AG08396 (cell line): ENCODE measurements at places on chromosomes 7 and 10.

DNA sequence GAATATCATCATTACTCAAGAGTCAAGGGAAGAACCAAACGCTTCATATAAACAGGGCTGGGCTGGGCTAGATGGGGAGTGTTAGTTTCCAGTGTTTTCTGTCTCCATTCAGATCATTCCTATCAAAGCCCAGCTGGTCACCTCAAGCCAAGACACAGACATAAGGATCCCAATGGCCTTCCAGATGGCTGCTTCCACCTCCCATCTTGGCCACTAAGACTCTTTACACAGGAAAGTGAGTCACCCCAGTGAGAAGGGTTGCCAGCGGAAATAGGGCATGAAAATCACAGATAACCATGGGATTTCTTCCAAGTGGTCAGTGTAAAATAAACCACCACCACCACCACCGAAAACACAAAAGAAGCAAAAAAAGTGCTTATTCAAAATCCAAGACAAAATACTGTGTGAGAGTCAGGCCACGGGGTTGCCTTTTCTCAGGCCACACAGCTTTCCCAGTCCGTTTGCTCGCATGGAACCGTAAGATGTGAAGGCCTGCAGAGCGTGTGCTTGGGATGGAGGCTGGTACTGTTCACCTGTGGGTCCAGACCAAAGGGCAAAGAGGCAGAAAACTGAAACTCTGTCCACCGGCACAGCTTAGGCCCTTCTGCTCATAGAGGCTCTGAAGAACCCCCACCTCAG lies 5.6 kb downstream of the PRSS2 start:
- DNase-seq = no peak

GRCh38 chr10:58554316-58554715 lies 41.6 kb downstream of the BICC1 start:
- DNase-seq = no peak

GRCh38 chr7:133873631-133874030 lies 253.5 kb upstream of the LRGUK start:
- DNase-seq = no peak

DNA sequence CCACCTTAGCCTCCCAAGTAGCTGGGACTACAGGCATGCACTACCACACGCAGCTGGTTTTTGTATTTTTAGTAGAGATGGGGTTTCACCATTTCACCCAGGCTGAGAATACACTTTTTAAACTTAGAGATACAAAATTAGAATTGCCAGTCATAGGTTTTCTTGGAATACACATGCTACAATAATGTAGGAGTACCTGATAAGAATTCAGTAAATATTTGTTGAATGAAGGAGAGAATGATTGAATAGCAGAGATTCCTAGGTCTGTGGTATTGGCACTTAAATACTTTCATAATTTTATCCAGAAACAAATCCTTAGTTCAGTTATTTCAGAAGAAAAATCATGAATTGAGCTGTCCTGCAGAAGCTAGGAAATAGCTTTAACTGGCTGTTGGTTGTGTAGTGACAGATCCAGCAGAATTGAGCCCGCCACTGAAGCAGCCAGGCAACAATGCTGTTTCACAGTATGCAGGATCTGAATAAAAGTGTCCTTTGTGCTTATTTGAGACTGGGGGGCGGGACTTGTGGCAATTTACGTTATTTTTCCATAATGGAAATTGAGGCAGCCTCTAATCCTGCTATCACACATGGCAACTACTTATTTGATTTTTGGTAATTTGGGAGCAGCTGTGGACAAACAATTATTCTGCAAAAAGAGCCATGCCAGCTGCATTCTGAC lies 31.5 kb downstream of the NRF1 start:
- DNase-seq = no peak

DNA sequence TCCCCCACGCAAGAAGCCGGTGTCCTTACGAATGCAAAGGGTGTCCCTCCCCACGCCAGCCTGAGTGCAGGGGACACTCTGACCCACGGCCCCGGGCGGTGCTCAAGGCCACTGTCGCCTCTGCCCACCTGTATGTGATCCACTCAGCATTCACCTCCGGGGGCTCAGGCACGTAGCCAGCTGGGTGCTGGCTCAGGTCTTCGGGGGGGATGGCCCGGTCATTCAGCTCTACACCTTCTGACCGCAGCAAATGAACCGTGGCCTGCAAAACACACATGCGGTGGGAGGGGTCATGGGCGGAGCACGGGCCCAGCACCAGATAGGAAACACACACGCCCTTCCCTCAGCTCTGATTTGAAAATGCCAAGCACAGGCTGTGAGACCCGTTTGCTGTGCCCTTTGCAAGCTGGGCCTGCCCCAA lies 25.9 kb downstream of the CFAP46 start:
- no peak for DNase-seq

DNA sequence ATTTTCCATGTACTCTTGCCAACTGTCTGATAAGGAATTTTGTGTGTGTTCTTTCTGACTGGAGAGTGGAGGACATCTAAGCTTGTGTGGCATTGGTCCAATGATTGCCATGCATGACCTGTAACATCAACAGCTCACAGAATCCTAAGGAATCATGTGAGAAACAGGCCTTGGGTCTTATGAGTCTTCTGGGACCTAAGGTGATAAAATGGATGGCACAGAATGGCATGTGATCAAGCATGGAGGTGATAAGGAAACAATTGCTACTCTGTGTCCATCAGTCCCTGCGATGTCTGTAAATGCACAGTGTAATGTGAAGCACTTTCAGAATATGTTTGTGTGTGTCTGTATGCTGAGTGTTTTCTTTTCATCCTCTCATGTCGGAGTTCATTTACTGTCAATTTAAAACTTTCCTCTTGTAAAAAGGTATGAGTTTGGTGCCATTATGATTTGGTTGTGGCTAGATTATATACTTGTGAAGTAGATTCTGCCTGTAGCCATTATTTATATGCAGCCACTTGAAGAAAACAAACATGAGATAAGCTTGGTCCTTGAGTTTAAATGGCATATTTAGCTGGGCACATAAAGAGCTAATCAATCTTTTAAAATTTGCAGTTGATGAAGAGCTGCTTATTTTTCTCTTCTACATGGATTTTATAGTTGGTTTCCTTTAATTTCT lies 127.5 kb downstream of the VPS50 start:
- DNase-seq = no peak

DNA sequence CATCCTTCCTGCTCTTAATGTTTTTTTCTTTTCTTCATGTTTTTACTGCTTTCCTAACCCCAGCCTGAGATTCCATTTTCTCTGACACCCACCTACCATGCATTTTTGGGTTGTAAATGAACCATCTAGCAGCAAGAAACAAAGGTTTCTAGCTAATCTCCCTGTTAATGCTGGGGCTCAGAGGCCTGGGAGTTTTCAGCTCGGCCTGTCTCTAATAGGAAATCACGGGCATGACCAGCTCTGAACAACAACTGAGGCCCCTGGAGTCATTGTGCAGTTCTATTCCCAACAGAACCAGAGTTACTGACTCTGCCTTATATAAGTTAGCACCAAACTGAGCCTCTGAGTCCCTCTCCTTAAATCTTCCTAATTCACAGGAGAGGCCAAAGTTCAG lies 134.8 kb downstream of the CFAP58 start:
- no peak for DNase-seq

- DNase-seq = no peak
Measured at GRCh38 chr7:150516956-150517745, 2.5 kb downstream of the GIMAP7 start.

GRCh38 chr10:20494474-20494873 lies 402.6 kb downstream of the NEBL start:
- DNase-seq = no peak

GRCh38 chr7:139682136-139683013 lies 95.4 kb downstream of the HIPK2 start:
- DNase-seq = peak; percentile 64

DNA sequence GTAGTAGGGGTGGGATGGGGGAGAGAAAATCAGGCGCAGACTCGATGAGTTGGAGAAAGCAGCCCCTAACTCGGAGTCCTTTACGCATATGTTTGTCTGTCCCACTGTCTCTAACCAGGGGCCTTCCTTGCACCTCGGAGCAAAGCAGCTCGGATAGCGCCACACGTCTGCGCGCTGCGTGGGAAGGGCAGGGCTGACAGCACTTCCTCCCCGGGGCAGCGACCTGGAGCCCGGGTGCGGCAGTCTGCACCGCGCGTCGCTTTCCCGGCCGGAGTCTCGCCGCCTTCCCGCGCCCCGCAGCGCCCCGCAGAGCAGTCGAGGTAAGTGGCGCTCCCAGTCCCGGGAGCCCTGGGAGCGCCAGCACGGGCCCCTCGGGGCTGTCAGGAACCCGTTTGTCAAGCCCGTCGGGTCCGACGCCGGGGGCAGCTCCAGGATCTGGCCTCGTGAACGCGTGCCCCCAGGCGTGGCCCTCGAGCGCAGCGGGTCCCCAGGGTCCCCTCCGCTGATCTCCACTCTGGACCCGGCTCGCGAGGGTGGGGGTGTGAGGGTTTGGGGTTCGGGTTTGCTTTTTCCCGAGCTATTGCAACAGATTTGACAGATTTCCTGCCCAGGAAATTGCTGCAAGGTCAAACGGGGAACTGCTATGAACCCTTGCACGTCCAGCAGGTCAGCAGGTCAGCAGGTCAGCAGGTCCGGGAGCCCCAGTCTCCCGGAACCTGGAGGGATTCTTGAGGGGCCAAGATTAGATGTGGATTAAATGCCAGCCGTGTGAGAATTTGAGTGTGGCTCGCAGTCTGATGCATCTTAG lies 597 bp downstream of the APBB1IP start:
- no peak for DNase-seq

- no peak for DNase-seq
Measured at GRCh38 chr10:7662522-7662921, 4.2 kb downstream of the ITIH5 start.

GRCh38 chr10:34538281-34538829 lies 276.7 kb downstream of the PARD3 start:
- DNase-seq = no peak

GRCh38 chr10:13193637-13194036 lies 32.3 kb downstream of the MCM10 start:
- no peak for DNase-seq

DNA sequence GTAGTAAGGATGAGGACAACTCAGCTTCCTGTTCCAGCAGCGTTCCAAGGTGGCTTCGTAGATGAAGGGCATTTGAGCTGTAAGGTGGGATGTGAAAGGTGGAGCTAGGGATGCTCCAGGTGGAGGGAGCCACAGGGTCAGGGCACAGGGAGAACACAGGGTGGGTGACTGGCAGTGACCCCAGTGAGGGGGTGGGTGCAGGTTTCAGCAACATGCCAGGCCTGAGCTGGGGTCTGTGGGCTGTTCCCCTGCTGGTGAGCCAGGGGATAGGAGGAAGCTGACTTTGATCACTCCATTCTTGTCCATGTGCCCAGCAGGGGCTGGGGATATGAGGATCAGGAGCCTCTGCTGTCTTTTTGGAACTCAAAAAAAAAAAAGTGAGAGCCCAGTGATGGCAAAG lies 33.2 kb downstream of the CDH23 start:
- DNase-seq = no peak

DNA sequence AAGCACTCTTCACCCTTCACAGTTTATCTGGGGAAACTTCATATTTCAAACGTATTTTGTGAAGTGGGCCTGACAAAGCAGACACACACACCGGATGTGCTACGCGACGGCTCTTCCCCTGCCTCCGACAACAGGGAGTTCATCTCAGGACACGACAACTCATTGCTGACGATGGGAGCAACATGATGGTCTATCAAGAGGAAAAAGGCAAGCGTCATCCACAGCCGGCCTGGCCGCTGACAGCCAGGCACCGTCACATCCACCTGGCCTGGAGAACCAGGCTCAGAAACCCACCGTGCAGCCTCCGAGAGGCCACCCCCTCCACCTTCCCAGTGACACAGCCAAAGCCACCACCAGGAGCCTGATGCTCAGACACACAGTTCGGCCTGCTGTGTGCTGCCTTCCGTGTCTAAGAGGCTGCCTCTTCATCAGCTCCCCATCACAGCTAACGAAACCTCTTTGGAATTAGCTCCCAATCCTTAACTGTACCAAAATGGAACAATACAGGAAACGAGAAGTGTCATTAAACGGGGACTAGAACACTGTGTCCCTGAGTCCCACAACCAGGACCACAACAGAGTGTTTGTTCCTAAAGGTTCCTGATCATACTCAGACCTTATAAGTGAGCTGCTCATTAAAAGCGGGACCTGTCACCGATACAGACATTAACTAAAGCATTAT lies 76.7 kb downstream of the SFMBT2 start:
- no peak for DNase-seq

DNA sequence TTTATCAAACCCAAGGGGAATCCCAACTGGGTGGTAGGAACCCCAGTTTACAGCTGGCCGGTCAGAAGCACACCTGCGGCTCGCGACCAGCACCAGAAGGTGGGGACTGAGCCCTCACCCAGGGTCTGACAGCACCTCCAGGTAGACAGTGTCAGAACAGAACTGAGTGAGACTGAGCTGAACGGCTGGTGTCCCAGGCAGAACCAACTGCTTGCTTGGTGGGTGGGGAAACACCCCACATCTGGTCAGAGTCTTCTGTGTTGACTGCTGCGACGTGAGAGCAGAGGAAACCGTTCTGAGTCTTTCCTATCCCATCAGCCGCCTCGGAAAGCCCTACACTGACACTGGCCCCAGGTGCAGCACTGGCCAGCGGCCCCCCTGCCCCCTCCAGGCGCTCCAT lies 160.7 kb downstream of the MAD1L1 start:
- DNase-seq = no peak

DNA sequence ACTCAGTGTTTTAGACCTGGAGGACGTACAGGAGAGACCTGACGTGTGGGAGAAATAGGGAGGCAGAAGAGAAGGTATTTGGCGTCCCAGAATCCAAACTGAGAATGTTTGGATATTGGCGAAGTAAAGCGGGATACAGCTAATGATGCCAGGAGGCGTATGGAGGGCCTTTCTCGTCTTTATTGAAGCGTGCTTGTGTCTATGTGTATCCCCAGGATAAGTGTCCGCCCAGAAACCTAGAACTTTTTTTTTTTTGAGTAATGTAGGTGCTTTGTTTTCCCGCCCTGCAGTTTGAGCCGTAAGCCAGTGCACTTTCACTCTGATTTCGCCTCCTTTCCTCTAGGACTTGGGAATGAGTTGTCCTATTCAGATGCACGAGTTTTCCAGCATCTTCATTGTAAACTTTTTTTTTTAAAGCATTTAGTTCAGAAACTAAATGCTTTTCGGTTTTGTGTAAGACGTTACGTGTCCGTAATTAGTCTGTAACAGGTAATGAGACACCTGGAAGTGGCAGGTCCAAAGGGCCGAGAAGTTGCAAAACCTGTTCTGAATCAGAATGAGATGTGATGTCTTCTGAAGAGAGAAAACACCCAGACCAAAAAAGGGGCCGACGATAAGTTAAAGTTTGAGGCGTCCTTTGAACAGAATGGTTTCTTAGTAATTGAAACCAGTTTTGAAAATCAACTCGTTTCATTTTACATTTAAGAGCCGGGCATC lies 746 bp downstream of the ARL5B start:
- peak; percentile 16 for DNase-seq

DNA sequence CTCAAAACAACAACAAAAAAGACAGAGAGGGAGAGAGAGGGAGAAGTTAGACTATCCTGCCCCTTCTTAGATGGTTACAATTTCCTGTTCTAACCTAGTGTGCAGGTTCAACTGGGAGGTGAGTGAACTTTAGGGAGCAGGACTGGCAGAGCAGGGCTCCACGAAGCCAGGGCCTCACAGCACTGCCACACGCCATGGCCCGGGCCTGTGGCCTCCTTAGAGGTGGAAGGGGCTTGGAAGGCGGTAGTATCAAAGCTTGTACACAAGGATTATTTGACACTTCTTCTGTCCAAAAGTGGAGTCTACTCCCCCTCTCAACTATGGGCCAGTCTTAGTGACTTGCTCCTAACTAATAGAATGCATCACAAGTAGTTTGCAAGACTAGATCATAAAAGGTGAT lies 62.9 kb upstream of the TMEM72 start:
- DNase-seq = no peak
